ENCODE measurements at places on chromosomes 11 and 22. TPM values are rescaled to one million over a fixed set of nuclear protein-coding genes. Genes with fewer than 3 reads are reported as not detected.

- H3K36me3 ChIP-seq = no peaks in the 10 kb centered on the region
- no peaks in the 10 kb centered on the region for H3K27me3 ChIP-seq
- H3K27ac ChIP-seq = no peak overlapping the region
- H3K4me3 ChIP-seq = no peak overlapping the region
Observed at GRCh38 chr11:58641803-58642581, 19.5 kb downstream of the CNTF start.

- no peaks in the 10 kb centered on the region for H3K27me3 ChIP-seq
- H3K4me3 ChIP-seq = no peak overlapping the region
- H3K27ac ChIP-seq = no peak overlapping the region
Observed at GRCh38 chr11:44133335-44133946, 38.0 kb downstream of the EXT2 start.

- no peak overlapping the region for H3K27ac ChIP-seq
- H3K4me3 ChIP-seq = no peak overlapping the region
- no peaks in the 10 kb centered on the region for H3K27me3 ChIP-seq
- H3K4me1 ChIP-seq = no peaks in the 10 kb centered on the region
- H3K36me3 ChIP-seq = no peaks in the 10 kb centered on the region
Observed at GRCh38 chr11:17593466-17594245, 46.6 kb downstream of the OTOG start.

GRCh38 chr11:75535071-75535470, 9.3 kb upstream of the GDPD5 start:
- H3K4me1 ChIP-seq = peaks cover 16% of the 10 kb centered on the region
- DNase-seq = no peak
- H3K27me3 ChIP-seq = no peaks in the 10 kb centered on the region
- no peak overlapping the region for H3K27ac ChIP-seq

Gene HPX
- total RNA-seq = 7.0 TPM

DNA sequence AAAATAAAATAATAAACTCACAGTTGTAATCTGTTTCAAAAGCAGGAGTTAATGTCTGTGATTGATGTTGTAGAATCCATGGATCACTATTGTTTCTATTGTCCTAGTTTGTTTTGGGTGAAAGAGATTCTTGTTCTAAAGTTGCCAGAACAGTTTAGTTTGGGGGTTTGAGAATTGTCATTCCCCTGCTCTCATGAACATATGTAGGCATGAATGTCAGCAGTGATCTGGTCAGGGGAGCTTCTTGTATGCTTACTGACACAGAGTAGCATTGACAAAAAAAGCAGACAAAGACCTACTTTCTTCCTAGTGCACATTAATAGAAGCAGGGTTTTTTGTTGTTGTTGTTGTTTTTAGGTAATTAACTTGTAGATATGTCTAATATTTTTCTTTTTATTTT, 38.6 kb downstream of the ARHGAP1 start:
- peaks cover 95% of the 10 kb centered on the region for H3K36me3 ChIP-seq
- H3K4me1 ChIP-seq = no peaks in the 10 kb centered on the region

DNA sequence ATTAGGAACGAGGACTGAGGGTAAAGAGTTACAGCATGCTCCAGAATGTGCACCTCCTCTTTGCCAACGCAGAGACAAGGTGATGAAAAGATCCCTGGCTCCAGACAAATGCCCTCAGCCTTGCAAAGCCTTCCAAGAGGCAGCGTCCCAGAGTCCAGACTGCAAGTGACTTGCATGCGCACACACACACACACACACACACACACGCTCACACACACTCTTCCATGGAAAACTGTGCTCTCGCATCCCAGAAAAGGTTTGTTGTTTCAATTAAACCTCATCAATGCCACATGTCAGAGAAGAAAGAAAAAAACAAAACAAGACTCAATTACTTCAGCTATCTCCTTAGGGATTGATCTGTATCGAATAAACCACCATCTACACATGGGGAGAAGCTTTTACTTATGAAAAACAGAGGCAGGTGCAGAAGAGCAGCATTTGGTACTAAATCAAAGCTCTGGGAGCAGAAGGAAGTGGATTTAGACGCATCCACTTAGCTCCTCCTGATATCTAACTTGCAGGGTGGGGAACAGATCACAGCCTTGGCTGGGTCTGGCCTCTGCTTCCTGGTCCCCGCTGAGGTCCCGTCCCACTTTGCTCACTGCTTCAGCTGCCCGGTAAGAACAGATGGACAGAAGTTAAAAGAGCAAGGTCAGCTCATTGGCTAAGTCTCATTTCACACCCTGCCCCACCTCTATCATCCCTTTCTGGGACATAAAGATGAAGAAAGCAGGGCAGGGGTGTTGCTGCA, 249.8 kb upstream of the BLID start:
- no peak for DNase-seq
- no peaks in the 10 kb centered on the region for H3K36me3 ChIP-seq
- no peaks in the 10 kb centered on the region for H3K27me3 ChIP-seq
- H3K4me3 ChIP-seq = no peak overlapping the region
- H3K4me1 ChIP-seq = no peaks in the 10 kb centered on the region

DNA sequence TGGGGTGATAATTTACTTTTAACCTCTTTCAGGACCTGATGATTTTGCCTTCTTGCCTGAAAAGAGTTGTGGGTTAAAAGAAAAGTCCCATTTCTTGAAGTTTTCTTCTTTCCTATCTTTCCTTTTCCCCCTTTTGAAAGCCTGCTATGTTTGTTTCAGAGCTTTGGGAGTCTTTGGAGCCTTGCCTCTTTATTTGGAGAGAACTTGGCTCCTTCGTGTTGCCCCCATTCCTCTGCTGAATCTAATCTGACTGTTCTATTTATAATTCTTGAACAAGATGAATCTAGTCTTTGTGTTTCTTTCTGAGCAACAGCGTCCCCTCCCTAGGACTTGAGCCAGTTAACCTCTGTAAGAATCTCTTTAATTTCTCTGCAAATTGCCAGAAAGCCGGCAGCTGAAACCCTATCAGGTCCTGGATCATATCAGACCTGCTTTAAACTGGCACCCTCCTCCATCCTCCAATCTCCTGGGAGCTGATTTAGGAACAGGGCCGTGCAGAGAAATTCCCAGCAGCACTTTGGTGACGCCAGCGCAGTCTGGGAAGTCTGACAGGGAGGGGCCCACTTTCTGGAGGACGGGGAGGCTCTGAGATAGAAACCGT, 289.1 kb upstream of the SORL1-AS1 start:
- no peak overlapping the region for H3K4me3 ChIP-seq
- H3K27me3 ChIP-seq = no peaks in the 10 kb centered on the region
- H3K27ac ChIP-seq = no peak overlapping the region
- H3K4me1 ChIP-seq = no peaks in the 10 kb centered on the region
- no peaks in the 10 kb centered on the region for H3K36me3 ChIP-seq
- DNase-seq = no peak

GRCh38 chr11:128909438-128910125, 18.4 kb downstream of the KCNJ5 start:
- DNase-seq = no peak
- H3K27me3 ChIP-seq = peaks cover 5% of the 10 kb centered on the region
- no peak overlapping the region for H3K4me3 ChIP-seq
- no peaks in the 10 kb centered on the region for H3K36me3 ChIP-seq
- H3K4me1 ChIP-seq = peaks cover 3% of the 10 kb centered on the region

- H3K4me3 ChIP-seq = no peak overlapping the region
- H3K27ac ChIP-seq = no peak overlapping the region
- DNase-seq = no peak
- H3K4me1 ChIP-seq = no peaks in the 10 kb centered on the region
- H3K27me3 ChIP-seq = no peaks in the 10 kb centered on the region
Observed at GRCh38 chr11:128559496-128560103, 27.8 kb downstream of the ETS1 start.

Gene SCGB1D2
- total RNA-seq = not detected

DNA sequence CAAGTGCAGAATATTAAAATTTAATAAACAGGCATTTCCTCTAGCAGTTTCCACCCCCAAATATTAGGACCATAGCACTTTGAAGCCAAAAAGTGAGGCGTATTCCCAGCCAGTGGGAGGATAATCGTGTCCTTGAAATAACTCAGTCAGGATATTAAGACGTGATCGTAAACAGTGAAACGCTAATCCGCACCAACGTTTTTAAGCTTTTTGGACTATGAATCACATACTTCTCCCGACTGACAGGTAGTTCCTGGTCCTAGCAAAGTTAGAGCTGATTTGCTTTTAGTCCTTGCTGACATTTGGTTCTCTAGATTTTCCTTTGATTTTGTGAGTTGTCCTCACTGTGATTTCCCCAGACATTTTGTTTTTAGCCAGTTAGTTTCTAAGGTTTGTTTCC, 197.1 kb upstream of the ARHGAP20 start:
- DNase-seq = no peak
- H3K36me3 ChIP-seq = no peaks in the 10 kb centered on the region
- no peaks in the 10 kb centered on the region for H3K27me3 ChIP-seq
- H3K4me1 ChIP-seq = peaks cover 27% of the 10 kb centered on the region
- no peak overlapping the region for H3K27ac ChIP-seq

Data from naive thymus-derived CD4-positive, alpha-beta T cell (primary cell).